ENCODE measurements at places on chromosomes 7 and 10.

DNA sequence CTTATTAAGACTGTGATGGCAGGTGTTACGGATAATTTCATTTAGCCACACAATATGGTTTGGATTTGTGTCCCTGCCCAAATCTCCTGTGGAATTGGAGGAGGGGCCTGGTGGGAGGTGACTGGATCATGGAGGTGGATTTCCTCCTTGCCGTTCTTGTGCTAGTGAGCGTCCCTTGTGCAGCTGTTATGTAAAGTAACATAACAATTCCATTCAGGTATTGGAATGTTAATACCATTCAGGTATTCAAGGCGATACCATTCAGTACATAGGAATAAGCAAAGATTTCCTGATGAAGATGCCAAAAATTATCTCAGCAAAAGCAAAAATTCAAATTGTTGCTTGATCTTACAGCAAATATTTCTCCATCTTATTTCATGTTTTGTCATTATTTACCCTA is 32.5 kb upstream of the PLXDC2 start:
- no peak for DNase-seq

DNA sequence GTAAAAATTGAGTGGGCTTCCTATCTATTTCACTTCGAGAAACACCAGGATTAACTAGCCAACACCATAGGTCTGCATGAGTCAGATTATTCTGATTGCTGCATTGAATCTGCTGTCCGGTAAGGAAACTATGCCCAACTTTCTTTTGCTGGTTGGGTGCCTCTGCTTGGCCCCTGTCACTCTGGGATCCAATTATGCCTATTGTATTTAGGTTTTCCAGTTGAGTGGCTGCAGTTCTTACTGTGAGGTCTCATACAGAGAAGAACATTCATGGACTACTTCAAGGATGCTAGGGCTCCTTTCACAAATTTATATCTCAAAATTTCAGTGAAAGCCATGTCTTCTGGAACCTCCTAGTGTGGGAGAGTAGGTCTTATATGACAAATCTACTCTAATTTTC is 215.1 kb upstream of the SORCS1 start:
- DNase-seq = no peak

- DNase-seq = no peak
Measured at GRCh38 chr10:130889240-130889639, 422.3 kb downstream of the TCERG1L start.

- DNase-seq = no peak
Measured at GRCh38 chr7:55172161-55172560, 153.3 kb downstream of the EGFR start.

DNA sequence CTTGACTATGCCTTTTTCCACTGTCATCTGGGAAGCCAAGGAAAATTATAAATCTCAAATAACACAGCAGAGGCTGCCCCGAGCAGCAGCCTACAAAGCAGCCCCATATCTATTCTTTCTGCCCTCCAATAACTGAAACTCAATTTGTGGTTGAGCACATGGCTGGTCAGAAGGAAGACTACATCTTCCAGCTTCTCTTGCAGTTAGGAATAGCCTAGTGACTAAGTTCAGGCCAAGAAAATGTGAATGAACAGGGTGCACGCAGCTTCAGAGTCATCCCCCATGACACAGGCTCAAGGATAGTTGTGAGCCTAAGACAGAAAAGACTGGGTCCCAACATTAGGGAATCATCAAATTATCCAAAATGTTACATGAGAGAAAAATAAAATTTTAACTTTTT is 42.3 kb downstream of the CHCHD3 start:
- no peak for DNase-seq

GRCh38 chr7:134692344-134692705 is 45.7 kb downstream of the BPGM start:
- no peak for DNase-seq

GRCh38 chr10:130350996-130351395 is 214.8 kb downstream of the GLRX3 start:
- no peak for DNase-seq

DNA sequence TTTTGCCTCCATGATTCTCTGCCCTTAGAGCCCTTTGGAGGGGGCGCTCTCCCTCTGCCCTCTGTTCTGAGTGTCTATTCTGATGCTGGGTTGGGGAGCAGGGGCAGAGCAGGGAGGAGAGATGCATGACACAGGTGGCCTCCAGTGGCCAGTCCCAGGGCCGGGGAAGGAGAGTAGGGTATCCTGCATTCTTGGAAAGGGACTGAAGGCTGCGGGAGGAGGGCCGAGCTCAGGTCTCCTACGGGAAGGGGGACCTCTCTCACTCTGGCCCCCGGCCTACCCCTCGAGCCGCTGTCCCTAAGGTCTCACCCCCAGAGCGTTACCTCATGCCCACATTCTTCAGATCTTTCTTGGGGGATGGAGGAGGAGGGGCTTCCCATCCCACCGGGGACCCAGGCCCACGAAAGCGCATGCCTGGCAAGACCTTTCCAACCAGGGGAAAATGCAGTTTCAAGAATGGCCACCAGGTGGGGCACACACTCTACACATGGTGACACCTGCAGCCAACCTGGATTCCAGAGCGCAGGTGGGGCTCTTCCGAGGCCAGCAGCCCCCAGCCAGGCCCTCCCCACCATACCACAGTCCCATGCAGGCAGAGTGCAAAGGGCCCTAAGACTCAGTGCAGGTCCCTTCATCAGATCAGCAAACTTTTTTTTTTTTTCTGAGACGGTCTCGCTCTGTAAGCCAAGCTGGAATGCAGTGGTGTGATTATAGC is 86.4 kb downstream of the MYL10 start:
- DNase-seq = peak; percentile 60

GRCh38 chr10:3783316-3783681 is 1.7 kb downstream of the KLF6 start:
- peak; percentile 73 for DNase-seq

GRCh38 chr10:7625836-7626235 is 40.9 kb downstream of the ITIH5 start:
- no peak for DNase-seq

DNA sequence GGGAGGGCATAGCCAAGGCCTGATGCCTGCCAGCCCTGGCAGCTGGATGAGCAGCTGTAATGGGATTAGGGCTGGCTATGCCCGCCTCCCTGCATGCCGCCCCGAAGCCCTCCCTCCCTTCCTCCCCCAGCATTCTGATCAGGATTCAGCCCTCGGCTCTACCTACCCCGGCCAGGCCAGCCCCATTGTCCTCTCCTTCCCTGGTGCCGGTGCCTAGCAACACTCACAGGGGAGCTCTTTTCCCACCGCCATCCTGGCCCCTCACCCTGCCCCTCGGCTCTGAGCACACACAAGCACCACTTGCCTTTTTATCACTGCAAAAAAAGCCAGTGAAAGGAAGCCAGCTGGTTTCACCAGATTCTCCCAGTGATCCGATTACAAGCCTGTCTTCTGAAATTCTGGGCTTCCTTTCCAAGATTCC is 9.0 kb upstream of the ADCYAP1R1 start:
- no peak for DNase-seq

DNA sequence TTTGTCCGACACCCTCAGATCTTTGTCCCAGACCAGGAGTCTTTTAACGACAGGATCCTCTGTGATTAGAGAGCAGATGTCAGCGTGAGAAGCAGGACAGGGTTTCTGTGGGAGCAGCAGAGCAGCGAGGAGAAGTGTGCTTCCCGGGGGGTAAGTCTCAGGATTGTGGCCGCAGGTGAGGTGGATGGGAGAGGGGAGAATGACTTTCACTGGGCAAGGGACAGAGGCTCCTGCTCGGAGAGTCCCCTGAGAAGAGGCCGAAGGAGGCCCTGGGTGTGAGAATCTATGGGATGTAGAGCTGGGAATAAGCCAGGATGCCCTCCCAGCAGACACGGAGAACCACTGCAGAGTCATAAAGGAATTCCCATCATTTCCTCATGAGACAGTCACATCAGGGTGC is 10.4 kb upstream of the RBAK start:
- no peak for DNase-seq

DNA sequence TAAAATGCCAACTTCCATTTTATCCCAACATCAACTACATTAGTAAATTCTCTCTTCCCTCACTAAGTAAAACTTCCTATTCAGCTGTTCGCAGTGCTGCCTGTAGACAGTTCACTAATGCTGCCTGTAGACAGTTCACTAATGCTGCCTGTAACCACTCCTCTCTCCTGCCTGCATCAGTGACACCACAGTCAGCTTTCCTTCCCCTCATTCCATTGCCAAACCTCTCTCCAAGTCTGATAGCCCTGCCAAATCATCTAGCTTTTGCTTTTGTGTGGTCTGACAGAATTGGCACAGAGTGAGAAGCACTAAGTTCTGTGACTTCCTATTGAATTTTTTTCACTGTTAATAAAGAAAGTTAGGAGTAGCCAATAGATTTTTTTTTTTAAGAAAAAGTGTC is 43.0 kb upstream of the MACC1 start:
- DNase-seq = peak; percentile 53

DNA sequence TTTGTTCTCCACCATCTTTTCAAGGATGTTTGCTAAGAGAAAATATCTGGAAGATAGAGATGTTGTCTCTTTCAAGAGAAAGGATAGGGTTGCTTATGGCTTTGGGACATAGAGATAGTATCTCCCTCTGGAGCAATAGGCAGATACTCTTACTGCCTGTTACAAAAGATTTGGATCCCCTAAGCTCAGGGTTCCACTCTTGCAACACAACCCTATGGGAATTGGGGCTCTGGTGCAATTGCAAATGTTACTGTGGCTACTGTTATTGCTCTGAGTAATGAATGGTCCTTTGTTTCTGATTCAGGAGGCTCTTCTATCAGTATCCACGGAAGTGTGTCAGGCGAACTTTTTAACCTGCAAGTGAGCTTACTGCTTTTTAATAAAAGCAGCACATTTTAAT is 88.8 kb downstream of the GPR85 start:
- DNase-seq = no peak

- DNase-seq = no peak
Measured at GRCh38 chr7:67359900-67360299, 363.3 kb downstream of the TYW1 start.

DNA sequence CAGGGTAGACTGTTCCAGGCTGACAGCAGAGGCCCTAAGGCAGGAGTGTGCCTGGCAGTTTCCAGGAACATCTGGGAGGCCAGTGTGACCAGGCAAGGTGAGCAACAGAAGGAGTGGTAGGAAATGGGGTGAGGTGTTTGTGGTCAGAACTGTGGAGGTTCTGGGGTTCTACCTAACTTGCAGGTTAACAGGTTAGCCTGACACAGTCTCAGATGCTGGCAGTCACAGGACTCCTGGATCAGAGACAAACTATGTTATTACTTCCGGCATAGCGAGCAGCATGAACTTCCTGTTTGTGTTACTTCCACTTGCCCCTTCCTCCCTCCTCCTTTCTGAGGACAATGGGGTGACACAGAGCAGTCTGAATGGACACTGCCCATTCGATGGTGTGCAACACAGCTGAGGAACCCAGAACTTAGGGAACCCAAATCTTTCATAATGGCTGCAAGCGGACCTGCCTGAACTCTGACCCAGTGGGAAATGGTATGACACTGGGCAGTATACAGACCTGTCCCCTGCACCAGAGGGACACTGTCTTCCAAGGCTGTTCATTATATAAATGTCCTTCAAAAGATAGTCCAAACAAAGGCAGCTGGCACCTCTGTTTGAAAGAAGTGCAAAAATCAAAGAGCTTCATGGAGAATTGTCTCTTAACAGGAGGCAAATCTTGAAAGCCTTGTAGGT is 3.9 kb upstream of the SAR1A start:
- no peak for DNase-seq

DNA sequence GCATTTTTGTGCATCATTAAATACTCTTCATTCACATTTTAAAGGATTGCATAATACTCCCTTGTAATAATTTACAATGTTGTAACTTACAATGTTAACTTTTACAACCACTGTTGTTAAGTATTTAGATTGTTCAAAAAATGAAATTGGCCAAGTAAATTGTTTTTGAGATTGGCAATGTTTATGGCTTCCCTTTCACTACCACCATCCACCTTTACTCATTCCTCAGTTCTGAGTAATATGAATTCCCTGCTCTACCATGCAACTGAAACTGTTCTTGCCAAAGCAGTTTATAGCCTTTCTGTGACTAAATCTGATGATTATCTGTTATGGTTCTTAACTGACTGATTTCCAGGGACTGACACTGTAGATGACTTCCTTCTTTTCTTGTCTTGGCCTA is 80.5 kb upstream of the TMEM106B start:
- peak; percentile 31 for DNase-seq

DNA sequence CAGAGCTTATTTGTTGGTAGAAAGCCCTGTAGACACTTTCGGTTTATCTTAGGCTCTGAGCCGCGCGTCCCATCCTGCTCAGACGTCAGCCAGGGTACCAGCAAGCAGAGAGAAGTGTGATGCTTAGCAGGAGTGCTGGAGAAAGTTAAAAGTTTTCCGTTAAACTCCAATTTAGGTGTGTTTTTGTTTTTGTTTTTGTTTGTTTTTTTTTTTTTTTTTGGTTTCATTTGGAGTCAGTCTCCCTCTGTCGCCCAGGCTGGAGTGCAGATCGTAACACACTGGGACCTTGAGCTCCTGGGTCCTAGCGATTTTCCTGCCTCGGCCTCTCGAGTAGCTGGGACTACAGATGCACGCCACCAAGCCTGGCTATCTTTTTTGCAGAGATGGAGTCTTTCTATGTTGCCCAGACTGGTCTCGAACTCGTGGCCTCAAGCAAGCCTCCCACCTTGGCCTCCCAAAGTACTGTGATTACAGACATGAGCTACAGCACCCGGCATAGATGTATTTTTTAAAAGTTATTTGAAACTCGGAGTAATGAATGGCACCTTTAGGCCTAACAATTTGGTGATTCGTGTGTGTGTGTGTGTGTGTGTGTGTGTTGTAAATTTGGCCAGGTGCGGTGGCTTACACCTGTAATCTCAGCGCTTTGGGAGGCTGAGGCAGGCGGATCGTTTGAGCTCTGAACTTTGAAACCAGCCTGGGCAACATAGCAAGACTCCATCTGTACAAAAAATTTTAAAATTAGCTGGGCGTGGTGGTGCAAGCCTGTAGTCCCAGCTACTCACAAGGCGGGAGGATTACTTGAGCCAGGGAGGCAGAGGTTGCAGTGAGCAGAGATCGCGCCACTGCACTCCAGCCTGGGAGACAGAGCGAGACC is 1.3 kb upstream of the HIP1 start:
- DNase-seq = peak; percentile 90

GRCh38 chr7:106731187-106731586 is 70.2 kb upstream of the CCDC71L start:
- peak; percentile 67 for DNase-seq

GRCh38 chr10:82564353-82565196 is 689.6 kb downstream of the NRG3 start:
- no peak for DNase-seq

- no peak for DNase-seq
Measured at GRCh38 chr7:141017555-141017954, 2.8 kb upstream of the MRPS33 start.

GRCh38 chr10:91190876-91191583 is 29.4 kb upstream of the PCGF5 start:
- DNase-seq = no peak

- DNase-seq = peak; percentile 8
Measured at GRCh38 chr7:1883031-1883761, 213.1 kb downstream of the ELFN1 start.

- peak; percentile 64 for DNase-seq
Measured at GRCh38 chr7:50068026-50068425, 25.0 kb downstream of the ZPBP start.

Measured in common myeloid progenitor, CD34-positive (primary cell).